ENCODE measurements at places on chromosomes 12 and 14.

- no peak for DNase-seq
Measured at GRCh38 chr14:101980700-101981099, 16.3 kb downstream of the DYNC1H1 start.

DNA sequence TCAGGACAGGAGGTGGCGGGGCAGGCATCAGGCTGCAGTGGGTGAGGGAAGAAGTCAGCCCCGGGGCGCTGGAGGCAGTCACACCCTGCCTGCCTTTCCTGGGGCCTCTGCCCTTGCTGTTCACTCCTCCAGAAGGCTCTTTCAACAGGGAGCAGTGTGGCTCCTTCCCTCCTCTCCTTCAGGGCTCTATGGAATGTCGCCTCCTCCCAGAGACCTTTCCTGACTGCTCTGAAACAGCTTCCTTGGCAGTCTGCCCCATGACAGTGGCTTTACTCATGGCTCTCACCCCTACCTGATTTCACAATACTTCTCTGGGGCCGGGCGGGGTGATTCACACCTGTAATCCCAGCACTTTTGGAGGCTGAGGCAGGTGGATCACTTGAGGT lies 7.1 kb downstream of the RHOF start:
- no peak for DNase-seq

GRCh38 chr14:103241531-103241930 lies 92.5 kb upstream of the EIF5 start:
- no peak for DNase-seq

GRCh38 chr12:15208140-15208539 lies 13.1 kb downstream of the RERG start:
- no peak for DNase-seq

DNA sequence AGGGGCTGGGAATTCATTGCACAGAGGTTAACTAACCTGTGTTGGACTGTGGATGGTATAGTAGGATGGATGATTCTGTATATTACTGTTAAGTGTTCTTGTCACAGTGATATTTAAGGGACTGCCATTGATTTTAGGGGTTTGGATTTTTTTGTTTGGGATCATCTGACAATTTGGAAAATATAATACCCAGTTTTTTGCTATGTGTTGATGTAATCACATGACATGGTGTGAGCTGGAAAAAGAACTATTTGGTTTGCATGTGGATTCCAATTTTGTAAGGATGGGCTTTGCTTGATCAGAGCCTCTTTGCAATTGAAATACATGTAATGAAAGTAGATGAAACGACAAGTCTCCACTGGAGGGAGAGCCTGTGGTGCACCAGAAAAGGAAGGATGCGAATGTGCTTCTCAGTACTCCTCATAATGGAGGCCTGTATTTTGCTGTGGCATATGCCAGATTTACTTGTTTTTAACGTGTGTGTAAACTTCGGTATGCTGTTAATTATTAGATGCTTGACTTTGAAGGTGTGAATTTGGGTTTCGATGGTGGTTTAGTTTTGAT lies 2.7 kb downstream of the DYRK2 start:
- no peak for DNase-seq

GRCh38 chr14:78335531-78335930 lies 165.4 kb downstream of the NRXN3 start:
- no peak for DNase-seq

GRCh38 chr12:79266343-79267144 lies 402.0 kb downstream of the SYT1 start:
- no peak for DNase-seq

- DNase-seq = no peak
Measured at GRCh38 chr14:97724265-97724731, 927.1 kb downstream of the VRK1 start.

DNA sequence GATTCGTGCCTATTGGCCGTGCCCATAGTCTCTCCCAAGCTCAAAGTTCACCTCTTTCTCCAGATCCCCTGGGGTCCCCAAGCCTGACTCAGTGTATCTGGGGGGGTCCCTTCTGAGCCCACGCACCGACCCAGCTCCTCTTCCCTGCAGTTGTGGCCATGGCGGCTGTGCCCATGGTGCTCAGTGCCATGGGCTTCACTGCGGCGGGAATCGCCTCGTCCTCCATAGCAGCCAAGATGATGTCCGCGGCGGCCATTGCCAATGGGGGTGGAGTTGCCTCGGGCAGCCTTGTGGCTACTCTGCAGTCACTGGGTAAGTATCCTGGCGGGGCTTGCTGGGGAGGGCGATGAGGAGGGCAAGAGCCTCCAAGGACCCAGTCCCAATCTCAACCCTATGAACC lies 5.1 kb downstream of the IFI27 start:
- DNase-seq = no peak

DNA sequence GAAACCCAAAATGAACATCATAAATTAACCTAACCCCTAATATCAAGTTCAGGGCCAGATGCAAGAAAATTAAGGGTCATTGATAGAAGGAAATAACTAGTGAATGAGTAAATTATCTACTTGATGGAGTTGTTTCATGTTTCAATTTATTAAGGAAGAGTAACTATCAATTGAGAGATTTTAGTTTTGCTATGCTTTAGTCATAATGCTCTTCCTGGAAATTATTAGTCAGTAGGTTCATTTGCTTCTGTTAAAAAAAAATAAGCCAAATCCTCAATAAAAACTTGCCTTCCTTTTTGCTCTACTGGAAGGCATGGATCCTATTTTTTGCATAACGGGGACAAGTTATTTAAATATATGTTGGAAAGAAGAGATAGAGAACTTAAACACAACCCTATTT lies 59.0 kb upstream of the HIF1A start:
- no peak for DNase-seq

GRCh38 chr14:101359221-101360053 lies 201.9 kb upstream of the DIO3 start:
- DNase-seq = no peak

DNA sequence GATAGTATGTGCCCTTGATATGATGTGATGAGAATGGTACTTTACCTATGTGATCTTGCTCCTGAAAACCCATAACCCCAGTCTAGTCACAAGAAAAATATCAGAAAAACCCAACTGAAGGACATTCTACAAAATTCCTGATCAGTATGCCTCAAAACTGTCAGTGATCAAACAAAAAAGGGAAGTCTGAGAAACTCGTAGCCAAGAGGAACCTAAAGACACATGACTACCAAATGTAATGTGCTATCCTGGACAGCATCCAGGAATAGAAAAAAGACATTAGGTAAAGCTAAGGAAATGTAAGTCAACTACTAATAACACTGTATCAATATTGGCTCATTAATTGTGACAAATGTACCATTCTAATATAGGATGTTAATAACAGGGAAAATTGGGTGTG lies 4.1 kb upstream of the WIF1 start:
- DNase-seq = no peak

DNA sequence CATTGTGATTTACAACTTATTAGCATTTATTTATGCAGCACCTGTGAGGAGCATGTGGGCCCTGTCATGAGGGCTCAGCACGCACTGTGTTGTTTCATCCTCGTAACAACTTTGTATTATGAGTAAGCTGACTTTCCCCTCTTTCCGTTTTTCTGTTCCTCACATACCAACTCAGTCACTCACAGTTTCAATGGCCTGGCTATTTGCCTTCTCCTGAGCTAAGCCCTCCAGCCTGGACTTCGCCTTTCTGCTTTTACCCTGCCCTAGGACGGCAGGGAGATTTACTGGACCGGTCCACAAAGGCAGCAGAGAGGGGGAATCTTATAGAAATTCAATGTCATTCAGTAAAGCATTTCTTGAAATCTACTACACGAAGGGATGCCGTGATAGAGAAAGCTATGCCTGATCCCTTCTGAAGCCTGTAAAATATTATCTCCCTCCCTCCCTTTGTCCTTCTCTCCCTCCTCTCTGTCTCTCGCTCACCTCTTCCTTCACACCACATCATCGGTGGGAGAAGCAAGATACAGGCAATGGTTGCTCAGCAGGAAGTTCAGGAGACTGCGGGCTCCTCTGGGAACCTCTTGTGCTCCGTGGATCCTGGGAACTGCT lies 219.2 kb upstream of the TBX3 start:
- no peak for DNase-seq

GRCh38 chr12:48824905-48825304 lies 6.6 kb downstream of the CACNB3 start:
- no peak for DNase-seq

DNA sequence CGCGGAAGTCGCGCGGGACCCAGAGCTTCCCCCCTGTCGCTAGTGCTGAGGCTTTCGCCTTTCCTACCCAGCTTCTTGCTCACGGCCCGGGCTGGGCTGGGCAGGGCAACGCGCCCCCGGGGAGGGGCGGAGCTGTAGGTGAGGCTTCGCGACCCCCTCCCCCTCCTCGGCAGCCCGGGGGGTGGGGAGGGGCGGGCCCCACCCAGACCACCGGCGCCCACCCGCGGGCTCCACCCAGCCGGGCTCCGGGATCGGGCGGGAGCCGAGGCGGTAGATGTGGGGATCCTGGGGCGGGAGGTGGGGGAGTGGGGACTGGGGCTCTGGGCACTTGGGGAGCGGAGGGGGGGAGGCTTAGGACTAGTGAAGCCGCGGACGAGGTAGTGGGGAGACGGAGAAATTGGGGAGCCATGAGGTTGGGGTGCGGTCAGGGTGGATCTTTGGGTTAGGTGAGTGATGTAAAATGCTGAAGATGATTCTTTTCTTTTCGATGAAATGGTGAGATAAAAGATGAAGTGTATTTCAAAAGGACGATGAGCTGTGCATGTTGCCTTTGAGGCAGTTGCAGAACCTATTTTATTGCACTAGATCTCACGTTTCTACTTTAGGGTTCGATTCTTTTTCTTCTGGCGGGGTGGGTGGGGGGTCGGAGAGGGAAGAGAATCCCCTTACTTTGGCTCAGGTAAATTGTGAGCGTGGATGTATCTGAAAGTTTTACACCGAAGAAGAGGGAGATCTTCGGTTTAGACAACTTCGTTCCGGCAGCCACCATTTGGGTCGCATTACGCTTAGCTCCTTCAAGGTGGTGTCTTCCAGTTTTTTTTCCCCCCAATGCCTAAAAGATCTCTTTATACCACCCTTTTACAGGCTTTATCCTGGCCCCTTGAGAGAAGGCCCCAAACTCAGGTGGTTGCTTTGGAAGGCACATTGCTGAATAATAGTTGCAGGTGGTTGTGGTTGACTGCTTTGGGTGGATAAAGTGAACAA lies 619 bp downstream of the ERC1 start:
- peak; percentile 3 for DNase-seq

DNA sequence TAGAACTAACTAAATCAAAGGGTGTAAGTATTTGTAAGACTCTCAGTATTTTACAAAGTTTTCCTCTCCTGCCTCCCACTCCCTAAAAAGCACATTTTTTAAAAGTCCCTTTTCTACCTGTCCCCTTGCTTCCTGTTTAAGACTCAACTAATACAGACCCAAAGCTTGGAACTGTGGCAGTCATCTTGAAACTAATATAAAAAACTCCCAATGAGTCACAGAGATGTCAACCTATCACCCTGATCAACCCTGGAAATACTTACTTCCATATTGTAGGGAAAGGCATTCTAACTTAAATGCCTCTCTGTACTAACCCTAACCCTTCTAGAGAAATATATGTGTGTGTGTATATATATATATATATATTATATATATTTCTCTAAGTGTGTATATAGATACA lies 184.8 kb downstream of the SPTSSA start:
- no peak for DNase-seq

- DNase-seq = no peak
Measured at GRCh38 chr12:15558915-15559528, 230.2 kb downstream of the EPS8 start.

DNA sequence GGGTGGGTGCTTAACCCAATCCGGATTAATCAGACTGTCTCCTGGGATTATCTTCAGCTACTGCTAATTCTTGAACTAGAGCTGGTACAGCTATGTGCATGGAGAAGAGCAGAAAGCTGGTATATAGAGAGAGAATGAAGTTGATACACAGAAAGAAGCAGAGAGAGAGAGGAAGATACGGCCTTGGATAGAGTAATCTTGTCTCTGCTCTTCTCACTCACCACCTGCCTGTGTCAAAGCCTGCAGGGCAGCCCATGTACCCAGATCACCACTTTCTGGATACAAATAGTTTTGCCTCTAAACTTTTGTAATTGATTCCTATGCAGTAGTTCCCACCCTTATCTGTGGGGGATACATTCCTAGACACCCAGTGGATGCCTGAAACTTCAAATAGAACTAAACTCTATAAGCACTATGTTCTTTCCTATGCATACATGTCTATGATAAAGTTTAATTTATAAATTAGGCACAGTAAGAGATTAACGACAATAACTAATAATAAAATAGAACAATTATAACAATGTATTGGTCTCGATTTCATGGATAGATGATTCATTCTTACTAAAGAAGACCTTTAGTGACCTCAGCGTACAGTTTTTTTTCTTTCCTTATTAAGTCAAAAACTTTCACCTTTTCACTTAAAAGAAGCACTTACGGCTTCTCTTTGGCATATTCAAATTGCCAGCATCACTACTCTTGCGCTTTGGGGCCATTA lies 45.5 kb downstream of the YEATS4 start:
- DNase-seq = no peak

DNA sequence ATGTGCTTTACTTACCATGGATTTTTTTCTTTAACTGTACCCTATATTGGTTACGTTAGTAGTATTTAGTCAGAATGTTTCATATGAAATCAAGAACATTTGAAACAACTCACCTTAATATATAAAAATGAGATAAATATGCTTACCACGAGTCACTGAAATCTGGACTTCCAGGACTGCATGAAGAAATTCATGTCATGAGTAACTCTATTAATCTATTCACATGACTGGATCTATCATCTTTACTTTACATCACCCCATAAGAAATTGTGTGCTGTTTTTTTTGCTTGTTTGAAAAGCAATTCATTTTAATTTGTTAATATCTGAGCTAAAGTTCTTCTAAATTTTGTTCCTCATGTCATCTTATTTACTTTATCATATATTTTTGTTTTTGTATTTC lies 5.2 kb downstream of the EPYC start:
- no peak for DNase-seq

- no peak for DNase-seq
Measured at GRCh38 chr12:105220929-105221290, 15.1 kb downstream of the APPL2 start.

- DNase-seq = no peak
Measured at GRCh38 chr14:25396128-25396527, 346.2 kb upstream of the STXBP6 start.
